ENCODE measurements at places on chromosomes 5 and 9.

DNA sequence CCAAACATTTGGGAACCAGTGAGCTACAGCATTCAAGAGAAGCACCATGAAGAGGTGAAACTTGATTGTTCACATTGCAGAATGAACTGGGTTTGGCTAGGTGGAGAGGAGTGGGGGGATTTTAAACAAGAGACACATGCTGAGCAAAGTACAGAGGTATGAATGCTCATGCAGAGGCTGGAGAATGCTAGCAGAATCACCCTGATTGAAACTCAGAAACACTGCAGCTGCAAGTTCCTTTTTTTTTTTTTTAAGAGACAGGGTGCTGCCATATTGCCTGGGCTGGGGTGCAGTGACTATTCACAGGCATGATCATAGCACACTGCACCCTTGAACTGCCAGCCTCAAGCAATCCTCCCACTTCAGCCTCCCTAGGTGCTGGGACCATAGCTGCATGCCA is 35.1 kb downstream of the DENND1A start:
- no peak for DNase-seq

DNA sequence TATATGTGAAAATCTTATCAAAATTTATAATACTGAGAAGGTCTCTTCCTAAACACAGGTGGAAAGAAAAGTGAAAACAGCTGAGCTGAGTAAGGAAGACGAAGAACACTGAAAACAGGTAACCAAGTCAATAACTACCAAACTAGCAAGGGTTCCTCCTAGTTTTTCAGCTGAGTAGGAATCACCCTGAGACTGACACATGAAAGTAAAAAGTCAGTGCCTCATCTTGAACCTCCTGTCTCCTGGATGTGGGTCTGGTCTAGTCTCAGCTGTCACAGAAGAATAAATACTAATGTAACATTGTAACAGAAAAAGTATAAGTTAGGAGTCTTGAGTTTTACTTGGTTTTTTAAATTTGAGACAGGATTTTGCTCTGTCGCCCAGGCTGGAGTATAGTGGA is 121.0 kb downstream of the MEF2C start:
- no peak for DNase-seq

- no peak for DNase-seq
Observed at GRCh38 chr9:116190637-116191396, 37.2 kb downstream of the PAPPA start.

- no peak for DNase-seq
Observed at GRCh38 chr5:124868676-124869075, 122.2 kb upstream of the ZNF608 start.
